Stimulated activated CD8-positive, alpha-beta memory T cell treated with anti-CD3 and anti-CD28 coated beads, Interleukin-12 subunit alpha, Interleukin-12 subunit beta, amount 100 ng/mL, for 4 hours (primary cell): ENCODE measurements at places on chromosomes 4 and X.

GRCh38 chrX:37314531-37314930, 34.6 kb upstream of the PRRG1 start:
- DNase-seq: no peak

DNA sequence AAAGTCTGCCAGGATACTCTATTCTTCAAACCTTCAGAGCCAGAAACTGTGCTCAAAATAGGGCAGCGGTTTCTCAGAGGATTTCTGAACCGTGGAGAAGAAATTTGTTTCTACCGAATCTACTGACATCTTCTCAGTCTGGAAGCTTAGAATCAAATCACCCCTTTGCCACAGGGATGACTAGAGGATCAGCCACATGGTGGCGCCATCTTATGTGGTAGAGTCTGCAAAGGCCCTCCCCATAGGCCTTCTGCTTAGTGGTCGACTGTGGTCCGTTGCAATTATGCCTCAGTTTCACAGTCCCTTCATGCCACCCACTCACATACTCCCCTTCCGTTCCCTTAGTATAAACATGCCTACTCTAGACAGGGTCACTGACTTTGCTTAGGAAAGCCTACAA, 680.7 kb upstream of the SPANXN1 start:
- no peak for DNase-seq

- no peak for DNase-seq
These were observed 22.4 kb downstream of the PCDH18 start for GRCh38 chr4:137509855-137510282.

GRCh38 chr4:107408968-107409367, 311.1 kb downstream of the PAPSS1 start:
- no peak for DNase-seq

- no peak for DNase-seq
These were observed 39.5 kb downstream of the GPC4 start for GRCh38 chrX:133375615-133376340.

- DNase-seq: no peak
These were observed at the start of gene CYBB for GRCh38 chrX:37779857-37780256. TSS of gene CYBB (plus strand) at chrX:37780059. CDS start at chrX:37780078, 19 bp downstream.

GRCh38 chr4:151917145-151917734, 156.4 kb upstream of the GATB start:
- DNase-seq: no peak

- DNase-seq: no peak
These were observed 50.9 kb upstream of the FHDC1 start for GRCh38 chr4:152885185-152885584.

DNA sequence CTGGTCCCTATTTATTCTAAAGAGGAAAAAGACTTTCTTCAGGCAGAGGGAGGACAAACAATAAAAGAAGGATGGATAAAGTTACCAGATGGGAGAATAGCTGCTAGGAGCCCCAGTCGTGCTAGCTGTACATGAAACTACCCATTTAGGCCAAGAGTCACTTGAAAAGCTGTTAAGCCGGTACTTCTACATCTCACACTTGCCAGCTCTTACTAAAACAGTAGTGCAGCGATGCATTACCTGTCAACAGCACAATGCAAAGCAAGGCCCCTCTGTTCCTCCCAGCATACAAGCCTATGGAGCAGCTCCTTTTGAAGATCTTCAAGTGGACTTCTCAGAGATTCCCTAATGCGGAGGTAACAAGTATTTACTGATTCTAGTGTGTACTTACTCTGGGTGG, 1138.8 kb downstream of the ARAP2 start:
- DNase-seq: no peak

DNA sequence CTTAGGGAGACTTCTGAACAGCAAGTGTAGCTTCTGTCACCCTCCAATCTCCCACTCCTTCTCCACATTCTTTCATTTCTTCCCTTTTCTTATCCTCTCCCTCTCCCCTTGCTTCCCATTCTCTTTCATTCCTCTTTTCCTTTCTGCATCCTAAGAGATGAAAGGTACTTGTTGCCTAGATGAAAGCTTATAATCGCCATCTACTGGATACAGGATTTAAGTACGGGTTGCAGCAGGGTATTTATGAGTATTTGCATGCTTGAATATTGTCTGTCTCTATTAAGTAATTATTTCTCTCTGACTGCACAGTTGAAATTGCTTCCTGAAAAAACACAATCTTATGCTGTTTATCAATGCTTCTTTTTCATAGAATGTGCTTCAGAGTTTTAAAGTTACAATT, 174.0 kb upstream of the TENT5D start:
- DNase-seq: no peak
